GM19239 (cell line): ENCODE measurements at places on chromosomes 2 and 18.

DNA sequence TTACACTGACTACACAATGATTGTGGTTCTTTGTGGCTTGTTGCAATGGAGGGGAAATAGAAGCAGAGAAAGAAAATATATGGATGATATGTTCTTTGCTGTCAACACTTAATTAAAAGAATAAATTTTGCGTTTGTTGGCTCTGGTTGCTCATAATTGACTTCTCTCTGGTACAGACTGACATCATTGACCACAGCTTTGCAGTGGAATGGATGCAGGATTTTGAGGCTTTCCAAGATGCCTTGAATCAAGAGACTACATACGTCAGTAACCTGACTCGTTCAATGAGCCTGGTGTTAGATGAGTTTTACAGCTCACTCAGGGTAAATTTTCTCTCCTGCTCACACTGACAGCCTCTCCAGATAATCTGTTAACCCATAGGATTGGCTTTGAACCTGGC lies 9.9 kb downstream of the GPN1 start:
- DNase-seq: no peak

DNA sequence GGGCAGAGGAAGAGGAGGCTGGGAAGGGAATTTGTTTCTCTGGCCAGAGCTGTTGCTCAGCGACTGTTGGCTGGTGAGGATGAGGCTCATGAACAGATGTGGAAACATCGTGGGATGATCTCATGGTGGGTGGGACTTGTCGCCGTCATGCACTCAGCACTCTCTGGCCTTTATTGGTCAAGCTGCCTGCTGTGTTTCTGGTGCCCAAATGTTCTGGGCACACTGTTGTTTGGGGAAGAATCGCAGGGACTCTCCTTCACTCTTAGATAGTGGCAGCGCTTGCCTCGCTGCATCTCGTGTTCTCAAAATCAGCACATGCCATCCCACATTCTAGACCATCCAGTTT lies 145.6 kb downstream of the AGAP1 start:
- DNase-seq: no peak

- DNase-seq: no peak
These were observed 83.2 kb upstream of the TNP1 start for GRCh38 chr2:216943109-216943508.

- DNase-seq: no peak
These were observed 86.7 kb downstream of the ITSN2 start for GRCh38 chr2:24273598-24273997.

GRCh38 chr18:51039138-51040112 lies 9.4 kb downstream of the SMAD4 start:
- no peak for DNase-seq

GRCh38 chr2:100537918-100538317 lies 24.9 kb upstream of the PDCL3 start:
- DNase-seq: no peak

- no peak for DNase-seq
These were observed 60.1 kb downstream of the NABP1 start for GRCh38 chr2:191738003-191738402.

DNA sequence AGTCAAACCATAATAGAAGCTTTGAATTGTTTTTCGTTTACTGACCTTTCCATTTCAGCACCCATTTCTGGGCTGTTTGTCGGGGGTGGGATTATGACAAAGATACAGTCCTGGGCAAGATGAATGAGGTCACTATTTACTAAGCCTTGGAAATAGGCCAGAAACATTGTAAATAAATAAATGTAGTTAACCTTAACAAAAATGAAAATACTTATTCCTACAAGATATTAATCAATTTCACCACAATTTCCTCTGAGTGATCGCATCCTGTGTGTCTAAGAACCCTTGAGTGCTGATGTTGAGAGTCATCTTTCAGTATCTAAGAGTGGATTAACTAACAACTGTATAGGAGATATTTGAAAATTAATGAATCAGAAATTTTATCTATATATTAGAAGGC lies 14.0 kb downstream of the ITGA4 start:
- no peak for DNase-seq

DNA sequence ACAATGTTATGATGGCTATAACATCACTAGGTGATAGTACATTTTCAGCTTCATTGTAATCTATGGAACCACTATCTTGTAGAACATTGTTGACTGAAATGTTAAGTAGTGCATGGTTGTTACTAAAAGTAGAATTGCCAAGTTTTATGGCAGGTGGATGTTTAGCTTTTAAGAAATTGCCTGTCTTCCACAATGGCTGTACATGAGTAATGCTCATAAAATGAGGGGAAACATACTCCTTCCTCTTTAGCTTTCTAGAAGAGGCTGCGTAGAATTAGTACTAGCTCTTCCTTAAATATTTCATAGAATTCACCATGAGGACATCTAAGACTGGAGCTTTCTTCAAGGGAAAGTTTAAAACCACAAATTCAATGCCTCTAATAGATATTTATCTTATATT lies 161.0 kb downstream of the TPGS2 start:
- DNase-seq: no peak

DNA sequence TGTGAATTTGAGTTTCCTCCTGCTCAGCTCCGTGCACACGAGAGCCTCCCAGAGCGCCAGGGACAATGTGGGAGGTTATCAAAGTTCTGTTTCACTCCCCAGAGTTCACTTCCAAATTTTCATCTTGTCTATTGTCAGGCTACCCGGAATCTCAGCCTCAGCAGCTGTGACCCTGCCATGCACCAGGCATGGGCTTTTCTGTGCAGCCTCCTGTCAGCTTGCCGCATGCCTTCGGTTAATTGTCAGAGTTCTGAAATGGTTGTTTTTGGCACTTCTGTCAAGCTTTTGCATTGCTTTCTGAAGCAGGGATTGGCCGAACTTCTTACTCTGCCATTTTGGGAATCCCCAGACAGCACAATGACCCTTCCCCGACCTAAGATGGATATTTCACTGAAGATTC lies 60.4 kb downstream of the SH3YL1 start:
- no peak for DNase-seq

DNA sequence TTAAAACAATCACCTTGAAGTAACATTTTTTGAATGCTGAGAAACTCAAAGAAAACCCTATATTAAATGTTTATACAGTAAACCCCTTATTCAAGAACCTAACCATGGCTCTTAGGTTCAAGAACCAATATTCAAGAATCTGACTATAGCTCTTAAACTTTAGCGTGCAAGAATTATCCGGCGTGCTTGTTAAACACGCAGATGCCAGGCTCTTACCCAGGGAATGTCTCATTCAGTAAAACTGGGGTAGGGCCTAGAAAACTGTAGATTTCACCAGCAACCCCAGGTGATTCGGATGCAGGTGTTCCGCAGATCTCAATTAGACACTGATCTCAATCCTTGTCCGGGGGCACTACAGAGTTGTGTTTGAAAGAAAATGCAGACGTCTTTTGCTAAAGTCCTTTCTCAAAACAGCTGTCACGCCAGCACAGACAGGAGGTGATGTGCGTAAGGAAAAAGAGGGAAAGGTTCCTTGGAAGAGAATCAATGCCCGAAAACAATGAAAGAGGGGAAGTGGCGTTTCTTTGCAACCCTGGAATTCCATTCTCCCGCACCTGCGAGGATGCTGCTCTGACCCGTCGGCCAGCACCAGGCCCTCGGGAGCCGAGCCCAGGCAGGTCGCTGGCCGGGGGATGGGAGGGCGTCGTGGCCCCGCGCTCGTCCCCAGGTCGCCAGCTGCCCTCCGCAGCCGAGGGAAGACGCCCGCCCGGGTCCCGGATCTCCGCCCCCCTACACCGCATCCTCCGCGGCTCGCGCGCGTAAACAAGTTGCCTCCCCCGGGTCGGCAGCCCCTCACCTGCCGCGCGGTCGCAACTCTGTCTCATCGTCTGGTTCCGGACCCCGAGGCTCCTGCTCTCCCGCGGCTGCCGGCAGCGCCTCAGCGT lies 851 bp downstream of the EIF2AK3 start:
- DNase-seq: no peak

DNA sequence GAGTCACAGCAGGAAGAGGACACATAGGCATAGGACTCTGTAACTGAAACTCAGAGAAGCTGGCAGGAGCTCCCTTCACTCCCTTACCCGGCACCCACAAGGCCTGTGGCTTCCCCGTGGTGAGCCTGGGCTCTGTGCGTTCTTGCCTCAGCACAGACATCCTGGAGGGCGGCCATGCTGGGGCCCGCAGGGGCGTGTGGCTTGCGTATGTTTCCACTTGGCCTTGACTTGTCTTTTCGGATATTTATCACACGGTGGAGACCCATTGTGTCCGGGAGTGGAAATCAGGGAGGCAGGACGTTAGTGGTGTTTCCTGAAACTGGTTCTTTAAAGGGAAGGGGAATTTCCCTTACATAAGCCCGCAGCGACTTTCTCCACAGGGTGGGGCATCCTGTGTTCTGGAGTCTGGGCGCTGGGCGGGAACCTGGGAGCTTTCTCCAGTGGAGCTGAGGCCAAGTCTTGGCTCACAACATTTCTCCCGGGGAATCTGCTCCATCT lies 49.9 kb upstream of the EML6 start:
- DNase-seq: peak; percentile 19

DNA sequence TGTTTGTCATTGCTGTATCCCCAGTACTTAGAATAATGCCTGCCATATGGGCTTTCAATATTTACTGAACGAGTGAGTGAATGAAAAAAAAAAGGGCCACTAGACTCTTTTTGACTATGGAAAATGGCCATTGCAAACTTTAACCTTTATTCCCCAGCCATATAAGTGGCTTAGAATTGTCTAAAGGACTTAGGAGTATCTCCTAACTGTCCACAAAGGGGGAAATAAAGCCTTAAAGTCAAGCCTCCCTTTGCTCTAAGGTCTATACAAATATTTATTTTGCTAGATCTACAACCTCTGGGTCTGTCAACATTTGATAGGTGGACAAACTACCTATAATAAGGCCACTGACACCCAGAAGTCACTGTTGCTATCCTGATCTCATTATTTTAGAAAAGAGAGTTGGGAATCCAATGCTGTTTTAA lies 25.7 kb downstream of the UPP2 start:
- no peak for DNase-seq

- DNase-seq: no peak
These were observed 60.0 kb downstream of the TNS1 start for GRCh38 chr2:217942731-217943335.

DNA sequence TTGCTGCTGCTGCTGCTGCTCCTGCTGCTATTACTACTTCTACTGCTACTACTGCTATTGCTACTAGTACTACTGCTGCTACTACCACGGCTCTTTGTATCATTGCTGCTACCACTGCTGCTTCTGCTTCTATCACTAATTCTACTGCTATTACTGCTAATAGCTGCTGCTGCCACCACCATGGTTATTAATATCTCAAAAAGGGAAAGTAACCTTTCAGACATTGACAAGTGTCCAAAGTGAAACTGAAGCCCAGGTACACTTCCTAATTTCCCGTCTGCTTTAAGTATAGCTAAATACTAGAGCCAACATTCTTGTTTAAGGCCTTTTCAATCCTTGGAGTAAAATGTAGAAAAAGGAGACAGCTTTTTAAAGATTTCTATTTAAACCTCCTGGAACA lies 45.4 kb upstream of the EHBP1 start:
- peak; percentile 40 for DNase-seq

- no peak for DNase-seq
These were observed 14.3 kb downstream of the PAX3 start for GRCh38 chr2:222284466-222284865.

DNA sequence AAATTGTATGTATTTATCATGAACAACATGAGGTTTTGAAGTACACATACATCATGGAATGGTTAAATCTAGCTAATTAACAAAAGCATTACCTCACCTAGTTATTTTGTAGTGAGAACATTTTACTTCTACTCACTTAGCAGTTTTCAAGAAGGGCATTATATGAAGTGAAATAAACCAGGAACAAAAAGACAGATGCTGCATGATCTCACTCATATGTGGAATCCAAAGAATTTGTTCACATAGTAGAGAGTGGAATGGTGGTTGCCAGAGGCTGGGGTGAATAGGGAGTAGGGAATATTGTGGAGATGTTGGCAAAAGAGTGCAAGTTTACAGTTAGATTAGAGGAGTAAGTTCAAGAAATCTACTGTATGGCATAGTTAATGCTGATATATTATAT lies 292.0 kb downstream of the ASXL3 start:
- DNase-seq: no peak

- no peak for DNase-seq
These were observed 60.1 kb downstream of the FMNL2 start for GRCh38 chr2:152395103-152395502.

DNA sequence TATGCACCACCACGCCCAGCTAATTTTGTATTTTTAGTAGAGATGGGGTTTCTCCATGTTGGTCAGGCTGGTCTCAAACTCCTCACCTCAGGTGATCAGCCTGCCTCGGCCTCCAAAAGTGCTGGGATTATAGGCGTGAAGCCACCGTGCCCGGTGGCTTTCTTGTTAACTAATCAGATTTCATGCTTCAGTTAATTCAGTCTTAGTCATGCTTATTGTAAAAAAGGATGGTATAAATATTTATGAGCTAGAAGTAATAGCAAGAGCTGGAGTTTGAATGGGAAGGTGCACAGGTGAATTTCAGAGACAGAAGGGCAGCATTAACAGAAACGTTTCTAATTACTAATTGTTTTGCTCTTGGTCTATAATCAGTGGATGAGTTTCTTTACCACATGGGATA lies 10.3 kb downstream of the GEMIN6 start:
- DNase-seq: no peak

DNA sequence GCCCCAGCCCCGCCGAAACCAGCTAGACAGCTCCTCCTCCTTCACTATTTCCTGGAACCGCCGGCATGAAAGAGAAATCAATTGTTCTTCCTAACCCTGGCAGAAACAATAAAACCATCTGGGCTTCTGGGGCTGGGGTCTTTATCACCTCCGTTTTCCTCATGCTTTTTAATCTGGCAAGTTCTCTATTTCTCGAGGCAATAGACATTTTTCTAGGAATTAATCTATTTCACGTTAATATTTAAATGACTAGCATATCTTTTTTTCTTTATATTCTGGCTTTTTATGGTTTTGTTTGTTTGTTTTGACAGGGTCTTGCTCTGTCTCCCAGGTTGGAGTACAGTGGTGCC lies 1.4 kb upstream of the KIF1A start:
- DNase-seq: no peak

- DNase-seq: no peak
These were observed 64.0 kb upstream of the DNMT3A start for GRCh38 chr2:25405611-25406295.

- DNase-seq: no peak
These were observed 710 bp upstream of the TMSB10 start for GRCh38 chr2:84904717-84905174.

DNA sequence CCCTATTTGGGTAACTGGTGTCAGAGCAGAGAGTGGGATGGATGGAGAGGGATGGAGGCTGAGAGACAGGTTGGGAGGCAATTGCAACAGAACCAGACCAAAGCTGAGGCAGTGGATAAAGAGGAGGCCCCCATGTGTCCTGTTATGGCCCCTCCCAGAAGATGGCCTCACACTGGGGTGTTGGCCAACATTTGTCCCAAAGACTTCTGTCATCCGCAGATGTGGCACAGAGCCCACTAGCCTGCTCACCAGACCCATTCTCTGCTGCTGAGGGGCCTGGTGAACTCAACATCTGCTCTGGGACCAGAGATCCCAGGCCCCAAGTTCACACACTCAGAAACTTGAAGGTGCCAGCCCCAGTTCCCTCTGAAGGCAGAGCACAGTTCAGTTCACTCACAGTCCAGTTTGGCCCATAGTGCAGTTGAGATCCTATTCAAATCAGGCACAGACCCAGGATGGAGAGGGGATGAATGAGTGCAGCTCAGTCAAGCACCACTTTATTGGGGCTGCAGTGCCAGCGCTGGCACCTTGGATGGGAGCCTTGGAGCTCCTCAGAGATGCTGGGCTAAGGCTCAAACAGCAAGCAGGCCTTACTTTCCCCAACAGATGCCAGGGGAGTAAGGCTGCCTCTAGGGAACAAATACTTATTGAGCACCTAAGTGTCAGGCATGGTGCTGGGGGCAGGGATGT lies 189.2 kb downstream of the ZBTB7C start:
- no peak for DNase-seq

GRCh38 chr2:101135412-101136296 lies 15.5 kb downstream of the TBC1D8 start:
- DNase-seq: no peak
